ENCODE measurements at places on chromosomes 12 and 14. TPM values are rescaled to one million over a fixed set of nuclear protein-coding genes. Genes with fewer than 3 reads are reported as not detected.

- no peak overlapping the region for H3K27ac ChIP-seq
- no peaks in the 10 kb centered on the region for H3K27me3 ChIP-seq
- H3K4me1 ChIP-seq: no peaks in the 10 kb centered on the region
- H3K4me3 ChIP-seq: no peak overlapping the region
- no peak for DNase-seq
Observed at GRCh38 chr12:58671196-58671595, 249.1 kb downstream of the LRIG3 start.

- no peaks in the 10 kb centered on the region for H3K27me3 ChIP-seq
- no peaks in the 10 kb centered on the region for H3K4me1 ChIP-seq
- H3K27ac ChIP-seq: no peak overlapping the region
- no peaks in the 10 kb centered on the region for H3K36me3 ChIP-seq
Observed at GRCh38 chr12:20196767-20197166, 171.6 kb upstream of the PDE3A start.

Gene MMP17
- total RNA-seq: not detected

DNA sequence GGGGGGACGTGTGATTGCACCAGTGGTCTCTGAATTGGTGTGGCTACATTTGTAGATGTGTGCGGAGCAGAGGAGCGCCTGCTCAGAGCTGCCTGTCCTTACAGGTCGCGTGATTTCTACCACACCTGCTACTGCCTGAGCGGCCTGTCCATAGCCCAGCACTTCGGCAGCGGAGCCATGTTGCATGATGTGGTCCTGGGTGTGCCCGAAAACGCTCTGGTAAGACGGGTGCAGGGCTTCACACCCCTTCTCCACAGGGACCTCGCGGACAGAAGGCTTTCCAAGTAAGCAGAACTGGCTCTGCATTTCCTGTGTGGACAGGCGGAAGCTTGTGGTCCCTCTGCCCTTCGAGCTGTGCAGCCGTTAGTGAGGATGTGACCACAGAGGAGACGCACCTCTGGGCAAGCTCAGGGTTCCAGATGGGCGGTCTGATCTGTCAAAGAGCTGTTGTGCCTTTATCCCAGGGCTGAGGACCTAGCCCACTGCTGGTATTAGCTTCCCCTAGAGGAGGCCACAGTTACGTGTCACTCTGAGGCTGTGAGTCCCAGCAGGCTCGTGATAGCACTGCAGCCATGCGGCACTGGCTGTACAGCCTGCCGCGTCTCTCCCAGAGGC, 47.7 kb downstream of the MAX start:
- no peaks in the 10 kb centered on the region for H3K4me1 ChIP-seq
- no peak for DNase-seq
- peaks cover 2% of the 10 kb centered on the region for H3K36me3 ChIP-seq
- no peak overlapping the region for H3K4me3 ChIP-seq

DNA sequence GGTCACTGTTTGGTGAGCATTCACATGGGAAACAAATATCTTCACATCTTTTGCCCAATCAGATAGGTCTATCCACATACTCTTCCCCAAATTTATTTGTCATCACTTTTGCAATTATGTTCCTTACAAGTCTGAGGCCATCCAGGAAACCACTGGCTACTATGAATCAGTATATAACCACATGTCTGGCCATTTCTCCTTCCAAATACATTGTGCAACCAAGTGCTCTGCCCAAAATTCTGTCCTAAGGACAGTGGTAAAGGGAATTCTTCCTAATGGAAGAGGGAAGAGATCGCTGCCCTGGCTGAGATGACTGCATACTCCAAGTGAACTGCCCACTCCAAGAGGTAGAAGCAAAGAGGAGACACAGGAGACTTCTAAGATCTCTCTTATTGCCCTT, 148.9 kb upstream of the MAX start:
- no peaks in the 10 kb centered on the region for H3K27me3 ChIP-seq
- H3K36me3 ChIP-seq: no peaks in the 10 kb centered on the region
- H3K4me3 ChIP-seq: no peak overlapping the region

Gene TAS2R14
- total RNA-seq: 1.8 TPM

DNA sequence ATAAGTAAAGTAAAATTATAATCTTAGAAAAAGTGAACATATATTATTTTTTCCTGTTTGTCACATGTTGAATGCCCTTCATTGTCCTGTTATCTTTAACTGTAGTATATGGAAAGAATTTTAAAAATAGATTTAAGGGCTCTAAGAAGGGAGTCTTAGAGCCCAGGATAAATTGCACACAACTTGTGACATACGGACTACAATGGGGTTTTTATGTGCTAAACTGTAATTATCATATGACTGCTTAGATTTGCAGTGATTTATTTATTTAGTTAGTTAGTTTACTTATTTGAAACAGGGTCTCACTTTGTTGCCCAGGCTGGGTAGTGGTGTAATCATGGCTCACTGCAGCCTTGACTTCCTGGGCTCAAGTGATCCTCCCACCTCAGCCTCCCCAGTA, 187.8 kb upstream of the HMGA2 start:
- H3K4me3 ChIP-seq: no peak overlapping the region
- no peak for DNase-seq
- no peak overlapping the region for H3K27ac ChIP-seq

Gene SYT1
- total RNA-seq: 0.28 TPM

GRCh38 chr14:73789989-73790581, 61.5 kb upstream of the PTGR2 start:
- no peak overlapping the region for H3K27ac ChIP-seq
- no peaks in the 10 kb centered on the region for H3K27me3 ChIP-seq
- H3K4me1 ChIP-seq: peaks cover 8% of the 10 kb centered on the region
- DNase-seq: no peak
- no peak overlapping the region for H3K4me3 ChIP-seq
- no peaks in the 10 kb centered on the region for H3K36me3 ChIP-seq

Gene ITGA7
- 2.8 TPM for total RNA-seq

DNA sequence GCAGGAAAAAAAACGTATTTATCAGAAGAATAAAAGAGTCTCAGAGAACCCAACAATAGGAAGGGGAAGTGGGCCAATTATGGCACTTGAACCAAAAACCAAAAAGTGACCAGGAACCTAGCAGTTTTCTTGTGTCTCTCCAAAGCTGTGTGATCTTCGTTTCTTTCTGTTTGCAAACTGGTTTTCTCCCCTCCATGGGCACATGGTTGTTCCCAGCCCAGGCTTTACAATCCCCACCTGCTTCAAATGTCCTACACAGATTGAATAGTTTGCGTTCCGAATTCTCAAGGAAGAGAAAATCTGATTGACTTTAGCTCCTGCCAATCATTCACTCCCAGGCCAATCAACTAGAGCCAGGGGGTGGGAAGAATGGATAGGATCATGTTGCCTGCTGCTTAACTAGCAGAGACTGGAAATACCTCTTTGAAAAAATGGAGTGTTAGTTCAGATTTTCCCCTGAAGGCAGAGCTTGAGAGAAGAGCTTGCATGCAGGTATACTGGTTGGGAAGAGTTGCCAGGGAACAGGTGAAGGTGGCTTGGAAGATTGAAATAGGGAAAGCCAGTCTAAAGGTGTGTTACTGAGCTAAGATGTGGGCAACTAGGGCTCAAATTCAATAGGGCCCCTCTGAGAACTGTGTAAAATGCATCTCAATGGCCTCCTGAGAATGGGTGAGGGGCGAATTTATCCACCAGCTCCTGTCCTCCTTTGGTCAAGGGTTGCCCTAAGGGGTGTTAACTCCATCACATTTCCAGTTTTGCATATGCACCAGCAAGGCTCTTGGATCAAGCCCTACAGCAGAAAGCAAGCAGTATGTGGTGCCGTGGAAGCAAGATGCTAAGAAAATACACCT, 106.4 kb upstream of the SRRM4 start:
- no peak overlapping the region for H3K4me3 ChIP-seq
- no peaks in the 10 kb centered on the region for H3K27me3 ChIP-seq
- no peaks in the 10 kb centered on the region for H3K36me3 ChIP-seq
- DNase-seq: no peak

GRCh38 chr12:29782871-29783772, 620 bp downstream of the TMTC1 start:
- H3K4me3 ChIP-seq: peak overlapping the region; percentile 50
- H3K36me3 ChIP-seq: no peaks in the 10 kb centered on the region
- H3K27ac ChIP-seq: no peak overlapping the region
- H3K4me1 ChIP-seq: no peaks in the 10 kb centered on the region
- DNase-seq: no peak

DNA sequence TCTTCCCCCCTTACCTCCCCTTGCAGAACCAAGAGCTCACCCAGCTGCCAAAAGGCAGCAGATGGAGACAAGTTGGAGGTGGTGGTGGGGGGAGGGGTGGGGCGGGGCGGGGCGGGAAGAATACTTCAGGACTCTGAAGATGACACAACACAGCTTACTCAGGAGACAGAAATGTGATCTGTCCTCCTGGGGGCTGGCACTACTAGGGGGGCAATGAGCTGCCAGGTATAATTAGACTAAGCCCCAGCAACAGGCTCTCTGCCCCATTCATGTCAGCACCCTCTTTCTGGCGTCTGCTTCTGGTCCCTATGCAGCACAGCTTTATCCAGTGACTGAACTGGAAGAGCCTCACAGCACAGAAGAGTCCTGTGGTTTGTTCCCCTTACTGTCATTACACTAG, 407.0 kb downstream of the MED13L start:
- no peaks in the 10 kb centered on the region for H3K4me1 ChIP-seq
- H3K4me3 ChIP-seq: no peak overlapping the region
- no peak for DNase-seq
- H3K27ac ChIP-seq: no peak overlapping the region
- H3K27me3 ChIP-seq: no peaks in the 10 kb centered on the region

DNA sequence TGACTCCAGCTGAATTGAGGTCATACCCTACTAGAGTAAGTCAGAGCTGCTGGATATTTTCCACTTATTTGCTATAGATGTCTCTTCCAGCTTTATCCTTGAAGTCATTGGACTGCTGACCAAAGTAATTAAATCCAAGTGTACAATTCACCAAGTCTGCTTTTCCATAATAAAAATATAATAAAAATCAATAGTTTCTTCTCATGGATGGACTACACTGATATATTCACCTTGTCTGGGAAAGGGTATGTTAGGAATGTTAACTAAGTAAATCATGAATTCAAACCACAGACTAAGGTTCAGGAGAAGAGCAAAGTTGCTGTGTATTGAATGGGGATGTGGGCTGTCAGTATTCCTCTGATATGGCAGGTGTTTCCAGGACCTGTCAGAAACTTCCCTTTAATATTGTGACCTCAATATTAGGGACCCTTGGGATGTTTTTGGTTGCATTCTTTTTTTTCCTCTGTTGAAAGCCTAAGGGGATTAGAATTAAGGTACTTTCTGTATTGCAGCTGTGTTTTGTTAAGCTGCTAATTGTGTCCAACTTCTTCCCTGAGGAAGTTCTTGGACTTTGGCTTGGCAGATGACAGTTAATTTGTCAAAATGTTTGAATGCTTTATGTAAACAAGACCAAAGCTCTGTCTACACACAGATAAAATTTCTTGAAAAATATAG, 284.0 kb downstream of the ATP23 start:
- no peaks in the 10 kb centered on the region for H3K4me1 ChIP-seq
- H3K27ac ChIP-seq: no peak overlapping the region
- no peak for DNase-seq
- H3K27me3 ChIP-seq: no peaks in the 10 kb centered on the region
- no peak overlapping the region for H3K4me3 ChIP-seq

Gene ZFYVE26
- 25.6 TPM for total RNA-seq

Gene CELA1
- total RNA-seq: not detected

DNA sequence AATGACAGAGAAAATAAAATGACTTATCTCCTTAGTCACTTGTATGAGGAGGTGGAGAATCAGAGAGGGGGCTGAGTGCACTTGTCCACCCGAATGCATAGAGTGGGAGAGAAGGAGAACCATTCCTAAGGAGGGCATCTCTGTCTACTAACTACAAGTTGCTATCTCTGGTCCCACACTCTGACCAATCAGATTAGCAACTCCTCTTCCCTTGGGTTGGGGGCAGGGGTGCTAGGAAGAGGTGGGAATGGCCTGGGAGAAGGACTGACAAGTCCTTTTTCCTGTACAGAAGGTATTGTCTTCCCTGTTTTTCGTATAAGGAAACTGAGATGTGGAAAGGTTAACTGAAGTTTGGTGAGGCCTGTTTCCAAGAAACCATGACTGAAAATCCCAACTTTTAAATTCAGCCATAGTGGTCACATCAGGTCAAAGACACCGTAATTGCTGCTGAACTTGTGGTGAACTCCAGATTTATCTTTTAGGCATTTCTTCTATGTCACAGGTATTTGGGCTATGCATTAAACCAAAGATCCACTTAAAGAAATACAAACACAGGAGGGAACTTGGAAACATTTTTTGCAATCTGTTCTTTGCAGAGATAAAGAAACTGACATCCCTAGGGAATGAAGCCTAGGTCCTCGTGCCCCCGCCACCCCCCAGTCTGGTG, 207.8 kb downstream of the CRADD start:
- H3K27ac ChIP-seq: no peak overlapping the region
- no peak overlapping the region for H3K4me3 ChIP-seq
- no peaks in the 10 kb centered on the region for H3K36me3 ChIP-seq
- no peaks in the 10 kb centered on the region for H3K27me3 ChIP-seq

Gene REP15
- not detected for total RNA-seq

Gene CAPZA3
- not detected for total RNA-seq

DNA sequence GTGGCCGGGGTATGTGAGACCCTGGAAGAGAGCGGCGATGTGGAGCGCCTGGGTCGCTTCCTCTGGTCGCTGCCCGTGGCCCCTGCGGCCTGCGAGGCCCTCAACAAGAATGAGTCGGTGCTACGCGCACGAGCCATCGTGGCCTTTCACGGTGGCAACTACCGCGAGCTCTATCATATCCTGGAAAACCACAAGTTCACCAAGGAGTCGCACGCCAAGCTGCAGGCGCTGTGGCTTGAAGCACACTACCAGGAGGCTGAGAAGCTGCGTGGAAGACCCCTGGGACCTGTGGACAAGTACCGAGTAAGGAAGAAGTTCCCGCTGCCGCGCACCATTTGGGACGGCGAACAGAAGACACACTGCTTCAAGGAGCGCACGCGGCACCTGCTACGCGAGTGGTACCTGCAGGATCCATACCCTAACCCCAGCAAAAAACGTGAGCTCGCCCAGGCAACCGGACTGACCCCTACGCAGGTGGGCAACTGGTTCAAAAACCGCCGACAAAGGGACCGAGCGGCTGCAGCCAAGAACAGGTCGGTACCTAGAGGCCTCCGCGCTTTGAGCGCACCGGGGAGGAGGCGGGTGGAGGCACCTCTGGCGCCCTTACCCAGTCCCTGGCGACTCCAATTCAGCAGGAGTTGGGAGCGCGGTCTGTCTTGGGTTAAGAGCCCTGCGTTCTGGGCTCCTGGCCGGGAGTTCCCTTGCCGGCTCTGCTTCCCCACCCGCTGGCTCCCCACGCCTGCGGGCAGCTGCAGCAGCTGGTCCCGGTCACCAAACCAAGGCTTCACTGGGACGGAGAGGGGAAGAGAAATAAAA, 700 bp downstream of the SIX6 start:
- no peaks in the 10 kb centered on the region for H3K4me1 ChIP-seq
- DNase-seq: no peak
- no peaks in the 10 kb centered on the region for H3K36me3 ChIP-seq
- H3K27ac ChIP-seq: no peak overlapping the region

- H3K27me3 ChIP-seq: no peaks in the 10 kb centered on the region
- no peak overlapping the region for H3K4me3 ChIP-seq
- H3K36me3 ChIP-seq: no peaks in the 10 kb centered on the region
- no peaks in the 10 kb centered on the region for H3K4me1 ChIP-seq
- no peak overlapping the region for H3K27ac ChIP-seq
Observed at GRCh38 chr14:37232907-37233481, 35.3 kb downstream of the MIPOL1 start.

Gene BDKRB1
- total RNA-seq: 0.21 TPM

Measured in GM12878 (cell line).